Naive thymus-derived CD4-positive, alpha-beta T cell (primary cell): ENCODE measurements at places on chromosomes 16 and 17. TPM values are rescaled to one million over a fixed set of nuclear protein-coding genes. Genes with fewer than 3 reads are reported as not detected.

DNA sequence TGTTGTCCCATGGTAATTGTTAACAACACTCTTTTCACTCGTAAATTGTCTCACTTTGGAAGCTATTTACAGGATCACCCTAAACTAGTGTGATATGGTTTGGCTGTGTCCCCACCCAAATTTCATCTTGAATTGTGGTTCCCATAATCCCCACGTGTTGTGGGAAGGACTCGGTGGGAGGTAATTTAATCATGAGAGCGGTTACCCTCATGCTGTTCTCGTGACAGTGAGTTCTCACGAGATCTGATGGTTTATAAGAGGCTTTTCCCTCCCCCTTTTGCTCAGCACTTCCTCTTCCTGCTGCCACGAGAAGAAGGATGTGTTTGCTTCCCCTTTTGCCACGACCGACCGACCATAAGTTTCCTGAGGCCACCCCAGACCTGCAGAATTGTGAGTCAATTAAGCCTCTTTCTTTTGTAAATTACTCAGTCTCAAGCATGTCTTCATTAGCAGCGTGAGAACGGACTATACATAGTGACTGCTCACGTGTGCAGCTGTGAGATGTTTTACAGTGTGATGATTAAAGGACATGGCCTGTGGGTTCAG lies 34.4 kb downstream of the DNAH3 start:
- DNase-seq: no peak

DNA sequence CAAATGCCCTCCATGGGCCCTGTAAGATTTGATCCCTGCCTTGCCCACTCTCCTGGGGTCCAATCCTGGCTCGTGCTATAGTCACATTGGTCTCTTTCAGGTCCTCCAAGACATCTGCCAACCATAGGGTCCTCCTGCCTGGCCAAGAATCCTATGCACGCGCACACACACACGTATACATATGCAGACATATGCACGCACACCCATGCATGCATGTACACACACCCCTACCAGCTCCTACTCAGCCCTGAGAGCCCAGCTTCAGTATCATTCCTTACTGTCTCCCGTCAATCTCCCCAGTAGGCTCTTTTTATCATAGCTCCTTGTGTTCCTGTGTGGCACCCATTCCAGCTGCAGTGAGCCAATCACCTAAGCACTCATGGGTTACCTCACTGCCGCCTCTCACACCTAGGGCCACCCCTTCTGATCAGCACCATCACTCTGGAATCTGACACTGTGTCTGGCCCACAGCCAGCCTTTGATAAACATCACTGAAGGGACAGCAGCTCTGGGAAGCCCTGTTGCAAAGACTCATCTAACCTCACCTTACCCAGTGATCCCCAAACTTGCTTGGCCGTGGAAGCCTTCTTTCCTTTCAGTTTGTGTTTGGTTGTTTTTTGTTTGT lies 7.9 kb upstream of the DNAH17 start:
- no peak for DNase-seq

DNA sequence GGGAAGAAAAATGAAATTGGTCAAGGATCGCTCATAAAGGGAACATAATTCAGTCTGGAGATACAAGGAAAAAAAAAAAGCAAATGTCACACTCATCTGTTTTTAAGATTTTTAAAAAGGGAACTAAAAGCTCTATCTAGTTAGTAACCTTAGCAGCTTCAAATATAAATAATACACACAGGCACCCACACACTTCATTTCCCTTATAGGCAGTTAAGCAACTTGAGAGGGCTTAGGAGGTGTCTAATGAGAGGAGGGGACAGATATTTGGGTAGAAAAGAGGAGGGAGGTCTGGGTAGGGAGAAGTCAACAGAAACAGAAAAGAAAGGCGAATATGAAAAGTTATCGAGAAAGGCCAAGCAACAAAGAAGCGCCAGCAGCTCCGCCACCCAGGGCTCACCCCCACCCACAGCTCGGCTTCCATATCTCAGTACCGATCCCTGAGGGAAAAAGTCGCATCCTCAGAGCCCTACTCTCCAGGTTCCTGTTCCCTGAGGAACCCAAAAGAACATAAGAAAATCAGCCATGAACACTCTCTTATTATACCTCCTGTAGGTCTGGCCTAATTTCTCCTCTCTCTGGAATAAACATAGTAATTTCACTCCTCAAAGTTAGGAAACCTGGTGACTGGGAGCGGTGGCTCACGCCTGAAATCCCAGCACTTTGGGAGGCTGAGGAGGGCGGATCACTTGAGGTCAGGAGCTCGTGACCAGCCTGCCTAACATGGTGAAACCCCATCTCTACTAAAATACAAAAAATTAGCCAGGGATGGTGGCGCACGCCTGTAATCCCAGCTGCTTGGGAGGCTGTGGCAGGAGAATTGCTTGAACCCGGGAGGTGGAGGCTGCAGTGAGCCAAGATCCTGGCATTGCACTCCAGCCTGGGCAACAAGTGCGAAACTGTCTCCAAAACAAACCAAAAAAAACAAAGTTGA lies 69.6 kb upstream of the RCVRN start:
- DNase-seq: no peak

DNA sequence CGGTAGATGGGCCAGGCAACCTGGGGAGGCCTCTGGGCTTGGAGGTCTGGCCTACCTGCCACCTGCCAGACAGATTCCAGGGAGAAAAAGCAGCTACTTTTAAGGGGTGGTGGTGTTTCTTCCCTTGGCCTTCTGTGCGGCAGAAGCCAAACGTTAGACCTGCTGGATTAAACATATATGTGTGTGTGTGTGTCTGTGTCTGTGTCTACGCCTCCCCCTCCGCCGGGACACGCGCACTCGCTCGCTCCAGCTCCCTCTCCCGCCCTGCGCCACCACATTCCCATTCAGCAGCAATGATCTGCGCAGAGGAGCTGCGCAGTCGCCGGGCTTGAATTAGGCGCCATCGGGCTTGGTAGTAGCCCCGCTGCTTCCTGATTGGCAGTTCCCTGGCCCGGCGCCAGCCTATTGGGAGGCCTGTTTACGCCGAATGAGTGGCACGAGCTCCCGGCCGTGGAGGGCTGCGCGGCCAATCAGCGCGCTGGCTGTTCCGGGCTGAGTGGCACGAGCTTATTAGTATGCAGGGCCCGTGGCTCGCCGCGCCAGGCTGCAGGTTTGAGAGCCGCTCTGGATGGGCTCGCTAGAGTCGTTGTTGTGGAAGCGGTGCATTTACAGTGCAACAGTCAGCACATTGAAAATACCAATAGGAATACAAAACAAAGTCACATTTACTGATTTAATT lies at the start of gene BAHCC1:
BAHCC1 (plus strand) TSS at position 537 of the 679 bp plus-strand sequence. CDS start 4,283 bp downstream, outside the sequence.
- peak; percentile 64 for DNase-seq

- DNase-seq: no peak
Observed at GRCh38 chr16:67055712-67056487, 27.0 kb downstream of the CBFB start.

GRCh38 chr17:77488531-77489238 lies 347.9 kb downstream of the SEC14L1 start:
- DNase-seq: peak; percentile 3

DNA sequence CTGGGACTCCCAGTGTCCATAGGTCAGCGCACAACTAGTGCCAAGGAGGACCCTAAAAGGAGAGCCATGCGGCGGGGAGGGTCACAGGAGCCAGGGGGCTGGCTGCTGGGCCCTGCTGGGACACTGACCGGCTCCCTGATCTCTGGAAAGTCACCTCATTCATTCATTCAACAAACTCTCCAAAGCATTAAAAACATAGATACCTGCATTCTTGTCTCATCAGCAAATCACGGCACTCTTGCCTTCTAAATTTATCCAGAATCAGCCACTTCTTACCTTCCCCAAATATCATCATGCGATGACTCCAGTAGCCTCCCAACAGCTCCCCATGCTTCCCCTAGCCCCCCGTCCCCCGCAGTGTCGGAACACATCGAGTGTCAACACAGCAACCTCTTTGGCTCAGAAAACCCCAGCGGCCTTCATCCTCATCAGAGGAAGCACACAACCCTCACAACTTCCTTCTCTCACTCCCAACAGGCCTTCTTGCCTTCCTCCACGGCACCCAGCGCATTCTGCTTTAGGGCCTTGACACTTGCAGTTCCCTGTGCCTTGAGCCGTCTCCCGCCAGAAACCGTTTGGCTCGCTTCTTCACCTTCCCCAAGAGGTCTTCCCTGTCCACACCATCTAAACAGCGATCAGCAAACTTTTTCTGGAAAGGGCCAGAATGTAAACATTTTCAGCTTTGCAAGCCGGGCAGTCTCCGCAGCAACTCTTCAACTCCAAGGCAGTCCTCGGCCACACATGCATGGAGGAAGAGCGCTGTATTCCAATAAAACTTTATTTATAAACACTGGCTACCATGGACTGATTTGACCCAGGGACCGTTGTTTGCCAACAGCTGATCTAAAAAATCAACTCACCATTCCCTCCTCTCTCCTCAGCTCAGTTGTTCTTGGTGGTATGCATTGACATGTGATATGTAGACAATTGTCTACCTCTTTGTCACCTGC lies 119.5 kb upstream of the TNRC6C start:
- no peak for DNase-seq

DNA sequence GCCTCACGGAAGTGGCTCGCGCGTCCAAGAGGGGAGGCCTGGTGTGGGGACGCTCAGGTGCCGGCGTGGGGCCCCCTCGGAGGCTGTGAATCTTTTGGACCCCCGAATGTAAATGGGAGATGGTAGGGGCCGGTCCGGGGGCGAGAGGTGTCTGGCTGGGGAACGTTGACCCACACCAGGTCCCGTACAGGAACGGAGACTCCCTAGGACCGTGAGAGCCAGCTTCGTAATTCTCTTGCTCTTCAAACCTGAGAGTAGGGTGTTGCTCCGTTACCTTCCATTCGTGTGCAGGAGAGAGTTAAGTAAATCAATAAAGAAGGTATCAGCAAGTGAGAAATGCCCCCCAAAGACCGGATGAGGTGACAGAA lies 481 bp downstream of the LYRM1 start:
- DNase-seq: no peak

DNA sequence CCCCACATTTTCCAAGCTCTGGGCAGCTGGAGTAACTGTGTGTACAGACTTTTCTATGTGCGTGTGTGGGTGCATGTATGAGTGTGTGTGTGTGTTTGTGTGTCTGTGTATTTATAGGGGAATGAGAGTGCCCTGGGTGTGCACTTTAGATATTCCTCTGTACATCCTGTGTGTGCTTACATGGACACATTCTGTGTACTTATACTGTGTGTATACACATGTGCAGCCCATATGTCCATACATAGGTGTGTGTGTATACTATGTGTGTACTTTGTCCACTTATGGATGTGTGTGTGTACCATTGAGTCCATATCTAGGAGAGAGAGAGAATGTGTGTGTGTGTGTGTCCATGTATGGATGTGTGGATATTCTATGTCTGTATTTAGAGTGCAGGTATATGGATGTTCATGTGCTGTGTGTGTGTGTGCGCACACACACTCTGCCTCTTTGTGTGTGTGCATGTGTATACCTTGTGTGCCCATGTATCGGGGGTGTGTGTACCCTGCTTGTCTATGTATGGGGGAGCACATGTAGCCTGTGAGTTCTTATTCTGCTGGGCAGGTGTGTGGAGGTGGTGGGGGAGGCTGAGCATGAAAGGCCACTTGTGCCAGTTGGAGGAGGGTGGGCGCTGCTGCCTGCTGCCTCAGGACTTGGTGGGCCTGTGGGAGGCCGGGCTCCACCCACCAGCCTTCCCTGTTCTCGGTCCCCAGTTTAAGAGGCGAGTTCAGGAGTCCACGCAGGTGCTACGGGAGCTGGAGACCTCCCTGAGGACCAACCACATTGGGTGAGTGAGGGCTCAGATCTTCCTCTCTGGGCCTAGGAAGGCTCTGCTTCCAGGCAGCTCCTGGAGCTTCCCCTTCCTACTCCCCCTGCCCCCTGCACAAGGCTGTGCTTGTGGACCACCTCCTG lies 11.1 kb downstream of the FMNL1 start:
- DNase-seq: no peak

DNA sequence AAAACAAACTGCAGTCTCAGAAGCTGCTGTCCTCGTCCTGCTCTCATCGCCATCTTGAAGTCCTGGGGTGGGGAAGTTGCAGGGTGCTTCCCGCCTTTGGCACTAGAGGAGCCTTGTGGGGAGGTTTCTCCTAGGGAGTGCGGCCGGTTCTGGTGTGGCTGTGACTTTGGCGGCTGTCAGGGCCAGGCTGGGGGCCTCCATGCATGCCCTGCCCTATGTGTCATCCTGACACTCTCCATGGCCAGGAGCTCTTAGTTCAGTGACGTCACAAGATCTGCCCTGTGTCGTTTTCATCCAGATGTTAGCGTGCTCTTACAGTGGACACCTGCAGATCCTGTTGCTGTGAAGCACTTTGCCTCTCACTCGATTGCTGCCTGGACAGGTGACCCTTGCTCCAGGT lies 49.6 kb downstream of the PLD6 start:
- DNase-seq: no peak

- no peak for DNase-seq
Observed at GRCh38 chr16:89908236-89908635, 10.4 kb upstream of the MC1R start.

- DNase-seq: no peak
Observed at GRCh38 chr17:48244814-48245213, 137.2 kb downstream of the SNX11 start.

- no peak for DNase-seq
Observed at GRCh38 chr16:80570106-80570478, 29.3 kb downstream of the DYNLRB2 start.

GRCh38 chr16:21684199-21684598 lies 20.4 kb downstream of the OTOA start:
- DNase-seq: no peak

GRCh38 chr17:8481089-8481488 lies 45.4 kb downstream of the NDEL1 start:
- DNase-seq: no peak

DNA sequence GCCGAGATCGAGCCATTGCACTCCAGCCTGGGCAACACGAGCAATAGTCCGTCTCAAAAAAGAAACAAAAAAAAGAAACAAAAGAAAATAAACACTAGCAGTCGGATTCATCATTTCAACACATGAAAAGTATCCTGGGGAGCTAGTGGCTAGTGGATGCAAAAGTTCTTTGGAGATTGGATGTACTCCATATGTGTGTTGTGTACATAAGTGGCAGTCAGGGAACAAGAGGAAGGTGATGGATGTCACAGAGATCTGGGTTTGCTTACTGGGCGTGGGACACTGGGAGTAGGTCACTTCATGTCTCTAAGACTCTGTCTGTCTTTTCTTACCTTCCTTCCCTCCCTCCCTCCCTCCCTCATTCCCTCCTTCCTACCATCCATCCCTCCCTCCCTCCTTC lies 35.4 kb downstream of the MRC2 start:
- DNase-seq: no peak

- no peak for DNase-seq
Observed at GRCh38 chr16:86625821-86626220, 47.5 kb downstream of the FOXL1 start.

The SDR42E2 gene
- 0.67 TPM for total RNA-seq

The ZNF19 gene
- total RNA-seq: 6.4 TPM

The SLC9A5 gene
- total RNA-seq: 1.7 TPM
